RWPE1 (cell line): ENCODE measurements at places on chromosomes 5 and 9.

- DNase-seq, result no peak
Observed at GRCh38 chr5:170388818-170389549, at the start of gene KCNMB1. Gene KCNMB1 (minus strand): TSS chr5:170389367. CDS start chr5:170385447, 3,920 bp downstream.

GRCh38 chr9:706606-707459 lies 134.7 kb upstream of the DMRT1 start:
- DNase-seq, result no peak

DNA sequence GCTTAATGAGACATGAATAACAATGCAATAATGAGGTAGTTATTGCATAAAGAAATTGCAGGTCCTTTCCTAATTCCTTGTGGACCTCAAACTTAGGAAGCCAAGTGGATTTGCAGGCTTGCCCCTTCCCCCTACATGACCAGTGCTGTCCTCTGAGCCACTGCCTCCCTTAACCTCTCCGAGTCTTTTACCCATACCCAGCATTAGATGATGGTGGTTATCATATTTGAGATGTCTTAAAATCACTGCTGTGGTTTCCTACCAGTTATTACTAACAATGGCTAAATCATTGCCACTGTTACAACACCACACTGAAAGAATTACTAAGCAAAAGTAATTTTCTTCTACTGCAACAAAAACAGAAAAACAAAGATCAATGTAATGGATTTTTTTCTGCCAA lies 170.8 kb downstream of the EDIL3 start:
- DNase-seq, result no peak

DNA sequence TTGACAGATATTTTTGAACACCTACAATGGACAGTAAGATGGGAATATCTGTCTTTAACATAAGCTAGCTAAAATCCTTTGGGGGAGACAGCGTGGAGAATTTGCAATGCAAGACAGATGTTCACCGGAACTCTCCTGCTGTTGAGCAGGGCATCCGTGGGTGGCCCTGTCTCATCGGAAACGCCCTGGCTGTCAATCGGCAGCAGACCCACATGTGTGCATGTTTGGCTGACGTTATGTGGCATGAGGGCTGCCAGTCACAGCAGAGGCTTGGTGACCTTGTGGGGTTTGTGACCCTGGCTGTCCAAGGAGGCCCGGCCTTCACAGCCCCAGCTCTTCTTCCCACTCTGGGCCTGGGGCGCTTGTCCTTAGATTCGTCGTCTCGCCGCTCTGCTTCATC lies 129.7 kb upstream of the OTULINL start:
- DNase-seq, result no peak

- DNase-seq, result no peak
Observed at GRCh38 chr9:85451680-85452079, 290.1 kb downstream of the AGTPBP1 start.

DNA sequence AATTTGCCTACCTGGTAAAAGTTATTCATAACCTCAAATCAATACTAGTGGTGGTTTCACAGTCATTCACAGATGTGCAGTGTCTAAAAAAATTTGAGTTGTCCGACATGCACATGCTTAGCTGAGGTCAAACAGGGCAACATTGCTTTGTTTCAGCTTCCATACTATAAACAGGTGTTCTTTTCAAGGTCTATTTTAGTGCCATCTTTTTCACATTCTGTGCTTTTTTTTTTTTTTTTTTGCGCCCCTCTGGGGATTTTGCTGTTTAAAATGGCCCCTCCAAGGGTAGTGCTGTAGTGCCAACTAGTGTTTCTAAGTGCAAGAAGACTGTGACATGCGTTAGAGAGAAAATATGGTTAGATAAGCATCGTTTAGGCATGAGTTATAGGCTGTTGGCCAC lies 14.5 kb downstream of the PHAX start:
- no peak for DNase-seq

GRCh38 chr9:7266911-7267595 lies 509.3 kb downstream of the KDM4C start:
- DNase-seq, result no peak

GRCh38 chr5:135013947-135014570 lies 20.0 kb downstream of the PITX1 start:
- no peak for DNase-seq

- no peak for DNase-seq
Observed at GRCh38 chr9:135370411-135371375, 108.9 kb upstream of the PPP1R26 start.

- no peak for DNase-seq
Observed at GRCh38 chr5:178396796-178397720, 164.5 kb upstream of the PHYKPL start.

DNA sequence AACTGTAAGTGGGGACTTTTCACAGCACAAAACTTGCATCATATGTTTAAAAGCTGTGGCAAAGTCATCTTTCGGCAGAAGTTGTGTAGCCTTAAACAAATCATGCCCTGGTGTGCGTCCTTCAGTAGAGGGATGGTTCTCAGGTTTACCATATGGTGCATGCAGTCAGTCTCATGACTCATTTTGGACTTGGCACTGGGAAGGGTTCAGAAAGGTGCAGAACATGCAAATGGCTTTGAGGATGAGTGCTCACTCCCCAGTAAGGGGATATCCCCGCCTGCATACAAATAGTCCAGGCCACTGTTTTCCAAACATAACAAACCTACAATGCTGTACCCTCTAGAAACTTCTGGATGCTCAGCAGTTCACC lies 260.3 kb downstream of the NDUFS4 start:
- DNase-seq, result no peak

- no peak for DNase-seq
Observed at GRCh38 chr9:122179690-122180074, 20.0 kb downstream of the MORN5 start.

- no peak for DNase-seq
Observed at GRCh38 chr9:88925481-88925880, 65.8 kb upstream of the S1PR3 start.

GRCh38 chr9:38067859-38068681 lies 957 bp downstream of the SHB start:
- DNase-seq, result no peak

- no peak for DNase-seq
Observed at GRCh38 chr5:137649228-137649935, 86.5 kb downstream of the KLHL3 start.

DNA sequence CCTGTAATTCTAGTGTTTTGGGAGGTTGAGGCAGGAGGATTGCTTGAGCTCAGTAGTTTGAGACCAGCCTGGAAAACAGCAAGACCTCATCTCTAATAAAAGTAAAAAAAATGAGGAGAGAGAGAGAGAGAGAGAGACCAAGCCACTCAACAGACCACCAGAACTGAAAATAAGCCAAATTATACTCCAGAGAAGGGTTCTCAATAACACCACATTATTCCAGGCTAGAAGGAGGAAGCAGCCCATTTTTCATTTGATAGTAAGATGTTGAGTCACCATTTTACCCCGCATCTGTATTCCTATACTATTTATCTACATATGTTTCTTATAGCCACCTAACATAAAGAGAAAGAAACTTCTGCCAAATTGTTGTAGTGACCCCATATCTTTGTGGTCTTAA lies 134.8 kb downstream of the PCSK5 start:
- DNase-seq, result no peak
